ENCODE measurements at places on chromosomes 16 and 17.
A peak's percentile ranks its signal among the peaks of the same experiment; 100 is the strongest.

GRCh38 chr17:28615260-28615940 is 1.4 kb upstream of the RSKR start:
- DNase-seq, result peak; percentile 57

DNA sequence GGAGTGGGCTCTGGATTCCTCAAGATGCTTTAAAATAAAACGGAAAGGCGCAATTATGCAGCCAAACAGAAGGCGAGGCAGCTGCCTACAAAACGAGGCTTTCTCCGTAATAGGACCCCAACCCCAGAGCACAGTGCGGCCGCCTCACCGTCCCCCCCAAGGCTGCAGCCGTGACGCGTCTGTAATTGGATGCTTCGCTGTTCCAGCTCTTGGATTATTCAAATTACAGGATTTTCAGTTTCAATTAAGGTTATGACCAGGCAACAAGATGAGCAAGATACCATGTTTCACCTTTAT is 37.3 kb upstream of the ABR start:
- no peak for DNase-seq

- DNase-seq, result no peak
Measured at GRCh38 chr17:27158382-27158781, 135.5 kb upstream of the WSB1 start.

DNA sequence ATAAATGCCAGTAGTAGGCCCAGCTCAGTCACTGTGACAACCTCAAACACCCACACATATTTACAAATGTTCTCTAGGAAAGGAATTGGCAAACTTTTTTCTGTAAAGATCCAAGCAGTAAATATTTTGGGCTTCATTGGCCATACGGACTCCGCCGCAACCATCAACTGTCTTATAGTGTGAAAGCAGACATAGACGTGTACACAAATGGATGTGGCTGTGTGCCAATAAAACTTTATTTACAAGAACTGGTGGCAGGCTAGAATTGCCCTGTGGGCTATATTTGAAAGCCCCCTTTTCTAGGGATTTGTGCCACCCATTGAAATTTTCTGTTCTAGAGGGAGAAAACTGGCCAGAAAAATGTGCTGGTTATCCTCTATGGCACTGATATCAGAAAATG is 683.8 kb upstream of the EEF2KMT start:
- no peak for DNase-seq

DNA sequence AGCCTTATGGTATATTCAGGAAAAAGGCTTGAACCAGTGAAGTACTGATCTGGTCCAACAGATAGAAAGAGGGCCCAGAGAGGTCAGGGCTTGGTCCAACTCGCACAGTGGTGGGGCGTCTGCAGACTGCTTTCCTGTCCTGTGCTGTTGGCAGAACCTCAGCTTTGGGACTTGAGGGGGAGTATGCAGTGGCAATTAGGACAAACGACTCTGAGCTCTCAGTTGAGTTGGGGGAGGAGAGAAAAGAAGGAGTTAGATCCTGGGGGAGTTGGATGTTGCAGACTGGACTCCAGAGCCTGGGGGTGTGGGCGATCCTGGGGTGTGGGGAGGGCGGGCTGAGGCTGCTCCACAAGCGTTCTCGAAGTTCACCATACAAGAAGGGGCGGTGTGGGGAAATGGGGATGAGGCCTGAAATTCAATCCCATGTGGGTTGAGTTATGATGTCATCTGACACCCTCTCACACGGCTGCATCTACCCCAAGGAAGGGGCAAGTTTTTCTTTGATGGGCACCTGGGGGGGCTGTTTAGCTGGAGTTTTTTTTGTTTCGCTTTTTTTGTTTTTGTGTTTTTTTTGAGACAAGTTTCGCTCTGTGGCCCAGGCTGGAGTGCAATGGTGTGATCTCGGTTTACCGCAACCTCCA is 14.6 kb downstream of the GRB7 start:
- peak; percentile 66 for DNase-seq

DNA sequence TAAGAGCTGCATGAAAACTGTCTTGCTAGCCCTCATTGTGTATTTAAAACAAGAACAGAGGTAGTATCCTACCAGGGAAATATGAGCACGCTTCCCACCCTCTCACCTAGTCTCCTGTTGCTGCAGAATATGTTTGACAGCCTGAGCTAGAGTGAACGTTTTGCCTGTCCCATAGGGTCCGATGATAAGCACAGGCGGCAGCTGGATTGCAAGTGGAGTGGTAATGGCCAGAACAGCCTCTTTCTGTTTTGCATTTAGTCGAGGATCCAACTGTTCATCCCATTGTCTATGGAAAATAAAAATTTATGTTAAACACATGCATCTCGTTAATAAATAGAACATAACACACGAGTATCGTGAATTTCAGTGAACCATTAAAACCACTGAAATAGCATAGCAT is 84.2 kb downstream of the HELZ start:
- DNase-seq, result no peak
